ENCODE measurements at places on chromosomes 2 and 18. TPM values are rescaled to one million over a fixed set of nuclear protein-coding genes. Genes with fewer than 3 reads are reported as not detected.
A peak's percentile ranks its signal among the peaks of the same experiment; 100 is the strongest.

The CCBE1 gene
- not detected for total RNA-seq

The ZNF142 gene
- total RNA-seq = 31.5 TPM

The MXD1 gene
- 6.1 TPM for total RNA-seq

The ABCG8 gene
- not detected for total RNA-seq

- no peak for DNase-seq
Observed at GRCh38 chr2:44943693-44944101, 2.2 kb downstream of the SIX3 start.

GRCh38 chr18:54147439-54147838 lies 77.0 kb downstream of the MBD2 start:
- DNase-seq = peak; percentile 65

DNA sequence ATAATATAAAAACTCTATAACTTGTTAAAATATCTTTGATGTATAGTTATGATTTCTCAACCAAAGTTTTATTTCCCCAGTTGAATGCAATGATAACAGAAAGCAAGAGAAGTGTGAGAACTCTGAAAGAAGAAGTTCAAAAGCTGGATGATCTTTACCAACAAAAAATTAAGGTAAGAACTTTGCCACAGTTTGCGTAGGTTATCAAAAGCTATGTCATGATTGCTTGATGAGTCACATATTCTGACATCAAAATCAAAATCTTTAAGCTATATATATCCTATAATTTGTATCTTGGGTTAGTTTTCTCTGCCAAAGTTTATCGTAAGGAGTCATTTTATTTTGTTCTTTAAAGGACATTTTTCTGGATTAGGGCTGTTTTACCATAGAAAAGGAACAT lies 35.0 kb downstream of the NDC80 start:
- no peak for DNase-seq

GRCh38 chr18:11985586-11985985 lies 4.3 kb downstream of the IMPA2 start:
- no peak for DNase-seq

GRCh38 chr2:216201692-216202306 lies 92.7 kb downstream of the XRCC5 start:
- DNase-seq = no peak

DNA sequence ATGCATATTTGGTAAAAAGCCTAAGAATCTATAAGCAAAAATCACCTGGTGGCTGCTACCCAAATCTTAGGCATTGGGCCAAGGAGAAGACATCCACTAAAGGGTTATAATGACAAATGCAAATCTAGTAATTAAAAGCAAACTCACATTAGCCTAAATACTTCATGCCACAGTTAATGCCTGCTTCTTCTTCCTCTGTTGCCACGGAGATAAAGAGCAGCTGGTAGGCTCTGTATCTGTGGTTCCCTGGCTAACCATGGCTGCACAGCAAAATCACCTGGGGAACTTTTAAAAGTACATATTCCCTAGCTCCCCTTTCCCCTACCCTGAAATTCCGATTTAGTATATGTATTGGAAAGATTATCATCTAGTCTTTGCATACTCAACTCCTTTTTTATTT lies 114.3 kb downstream of the LNPK start:
- no peak for DNase-seq

DNA sequence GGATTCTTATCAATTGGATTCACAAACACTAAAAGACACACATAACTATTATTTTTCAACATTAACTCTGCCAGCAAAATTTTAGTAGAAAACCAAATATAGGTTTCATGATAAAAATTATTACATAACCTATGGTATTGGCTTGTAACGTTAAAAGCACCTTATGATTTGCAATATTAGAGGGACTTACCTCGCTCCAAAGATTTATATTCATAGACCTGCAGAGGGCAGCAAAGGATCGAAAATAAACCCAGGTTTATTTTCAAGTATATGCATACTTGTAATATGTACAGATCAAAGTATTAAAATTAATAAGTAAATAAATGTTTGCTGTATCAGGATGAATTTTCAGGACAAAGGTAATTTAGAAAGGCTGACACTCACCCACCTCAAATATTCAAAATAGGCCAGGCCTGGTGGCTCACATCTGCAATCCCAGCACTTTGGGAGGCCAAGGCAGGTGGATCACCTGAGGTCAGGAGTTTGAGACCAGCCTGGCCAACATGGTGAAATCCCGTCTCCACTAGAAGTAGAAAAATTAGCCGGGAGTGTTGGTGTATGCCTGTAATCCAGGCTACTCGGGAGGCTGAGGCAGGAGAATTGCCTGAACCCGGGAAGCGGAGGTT lies 45.3 kb downstream of the LRPPRC start:
- DNase-seq = no peak

DNA sequence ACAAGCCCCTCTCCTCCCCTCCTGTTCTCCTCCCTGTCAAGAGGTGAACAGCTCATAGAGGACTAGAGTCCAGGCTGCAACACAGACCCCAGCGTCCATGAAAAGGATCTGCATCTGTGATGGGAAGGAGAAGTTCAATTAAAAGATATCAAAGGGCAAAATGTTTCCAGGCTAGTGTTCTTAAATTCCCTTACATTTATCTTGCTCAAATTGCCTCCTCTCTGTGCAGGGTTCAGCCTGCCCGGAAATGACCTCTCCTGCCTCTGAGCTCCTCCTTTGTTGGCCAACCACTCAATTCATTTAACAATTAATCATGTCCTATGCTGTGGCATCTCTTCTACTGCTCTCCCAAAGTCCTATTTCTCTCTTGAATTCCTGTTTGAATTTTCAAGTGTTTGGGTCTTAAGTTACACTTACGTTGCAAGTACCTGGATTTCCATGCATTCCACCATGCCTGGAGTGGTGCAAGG lies 105.3 kb downstream of the TSN start:
- DNase-seq = no peak

GRCh38 chr18:38616306-38616705 lies 1050.7 kb upstream of the CELF4 start:
- DNase-seq = no peak

GRCh38 chr18:45197526-45197970 lies 417.7 kb upstream of the SLC14A2 start:
- peak; percentile 47 for DNase-seq

- no peak for DNase-seq
Observed at GRCh38 chr2:170548304-170548703, 166.8 kb upstream of the SP5 start.

DNA sequence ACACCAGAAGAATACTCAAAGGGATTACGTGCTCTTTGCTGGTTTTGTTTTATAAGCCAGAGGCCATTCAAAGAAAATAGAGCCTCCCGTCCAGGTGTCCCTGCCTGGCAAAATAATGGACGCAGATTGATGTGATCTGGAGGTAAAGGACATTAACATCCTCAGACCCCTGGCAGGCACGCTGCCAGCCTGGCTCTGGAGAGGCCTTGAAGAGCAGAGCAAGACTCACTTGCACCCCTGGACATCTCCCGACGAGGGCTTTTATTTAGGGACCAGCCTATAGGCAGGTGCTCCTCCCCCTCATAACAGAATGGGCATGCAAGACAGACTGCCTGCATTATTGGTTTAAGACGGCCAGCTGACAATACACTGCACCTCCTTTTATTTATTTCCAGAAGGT lies 291.3 kb downstream of the BCL11A start:
- no peak for DNase-seq

GRCh38 chr2:196711625-196712024 lies 72.1 kb downstream of the CCDC150 start:
- DNase-seq = no peak

- no peak for DNase-seq
Observed at GRCh38 chr2:136448432-136448831, 316.9 kb upstream of the THSD7B start.

- no peak for DNase-seq
Observed at GRCh38 chr2:176098366-176099158, 1.0 kb upstream of the HOXD12 start.

GRCh38 chr2:109304731-109305470 lies 175.9 kb downstream of the SH3RF3 start:
- no peak for DNase-seq

- DNase-seq = no peak
Observed at GRCh38 chr2:44335806-44336538, 25.3 kb downstream of the PREPL start.

DNA sequence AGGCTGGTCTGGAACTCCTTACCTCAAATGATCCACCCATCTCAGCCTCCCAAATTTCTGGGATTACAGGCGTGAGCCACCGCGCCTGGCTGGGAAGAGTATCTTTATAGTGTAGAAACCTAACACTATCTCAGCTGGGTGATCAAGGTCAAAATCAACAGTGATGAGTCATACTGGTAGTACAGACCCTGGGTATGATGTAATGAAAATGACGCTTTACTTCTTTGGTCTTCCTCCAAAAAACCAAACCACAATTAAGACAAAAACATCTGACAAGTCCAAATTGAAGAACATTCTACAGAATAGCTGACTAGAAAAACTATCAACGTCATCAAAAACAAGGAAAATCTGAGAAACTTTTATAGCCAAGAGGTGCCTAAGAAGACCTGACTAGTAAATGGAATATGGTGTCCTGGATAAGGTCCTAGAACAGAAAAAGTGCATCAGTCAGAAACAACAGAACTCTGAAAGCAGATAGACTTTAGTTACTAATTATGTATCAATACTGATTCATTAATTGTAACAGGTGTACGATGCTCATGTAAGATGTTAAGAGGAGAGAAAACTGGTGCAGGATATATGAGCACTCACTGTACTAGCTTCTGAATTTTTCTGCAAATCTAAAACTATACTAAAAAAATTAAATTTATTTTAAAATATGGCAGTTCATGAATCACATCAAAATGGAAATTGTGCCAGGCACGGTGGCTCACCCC lies 25.4 kb downstream of the PDCL3 start:
- no peak for DNase-seq

GRCh38 chr18:76431437-76432273 lies 63.4 kb downstream of the ZNF516 start:
- no peak for DNase-seq

DNA sequence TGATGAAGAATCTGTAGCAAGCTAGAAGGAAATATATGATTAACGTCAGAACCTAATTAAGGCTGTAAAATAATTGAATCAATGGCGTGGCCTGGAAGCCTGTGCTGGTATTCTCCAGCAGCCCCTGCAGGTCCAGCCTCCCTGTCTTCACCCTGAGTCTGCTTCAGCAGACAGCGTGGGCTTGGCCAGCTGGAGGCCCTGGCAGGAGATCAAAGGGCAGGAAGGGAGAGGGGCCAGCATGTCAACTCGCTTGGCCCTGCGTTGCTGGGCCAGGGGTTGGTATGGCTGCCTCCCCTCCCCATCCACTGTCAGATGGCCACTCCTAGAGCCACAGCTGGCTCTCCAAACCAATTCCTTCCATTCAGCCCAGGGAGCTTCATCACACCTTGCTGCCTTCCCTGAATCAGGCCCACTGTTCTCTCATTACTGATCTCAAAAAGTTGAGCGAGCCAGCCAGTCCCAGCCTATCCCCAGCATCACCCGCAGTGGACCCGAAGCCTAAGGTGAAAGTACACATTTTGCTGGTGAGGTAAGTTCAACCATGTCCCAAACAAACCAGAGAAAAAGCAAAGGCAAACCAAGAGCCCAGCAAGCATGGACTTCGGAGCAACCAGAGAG lies 228.4 kb upstream of the AGAP1 start:
- no peak for DNase-seq
